ENCODE measurements at places on chromosomes 12 and 14.

- no peak for DNase-seq
Observed at GRCh38 chr12:101995684-101996083, 66.1 kb downstream of the WASHC3 start.

DNA sequence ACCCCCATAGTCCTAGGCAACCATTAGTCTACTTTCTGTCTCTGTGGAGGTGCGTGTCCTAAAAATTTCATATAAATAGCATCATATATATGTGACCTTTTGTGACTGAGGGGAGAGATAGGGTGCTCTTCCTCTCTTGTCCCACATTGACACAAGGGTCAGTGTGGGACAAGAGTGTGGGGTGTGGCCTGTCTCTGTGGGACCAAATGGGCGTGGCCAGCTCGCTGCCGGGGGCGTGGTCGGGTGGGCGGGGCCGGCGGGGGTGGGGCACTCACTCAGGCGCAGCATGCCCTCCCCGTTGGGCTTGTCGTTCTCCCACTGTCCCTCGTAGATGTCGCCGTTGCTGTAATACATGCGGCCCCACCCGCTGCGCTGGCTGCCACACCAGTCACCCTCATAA is 15.5 kb downstream of the MORN3 start:
- DNase-seq: no peak

DNA sequence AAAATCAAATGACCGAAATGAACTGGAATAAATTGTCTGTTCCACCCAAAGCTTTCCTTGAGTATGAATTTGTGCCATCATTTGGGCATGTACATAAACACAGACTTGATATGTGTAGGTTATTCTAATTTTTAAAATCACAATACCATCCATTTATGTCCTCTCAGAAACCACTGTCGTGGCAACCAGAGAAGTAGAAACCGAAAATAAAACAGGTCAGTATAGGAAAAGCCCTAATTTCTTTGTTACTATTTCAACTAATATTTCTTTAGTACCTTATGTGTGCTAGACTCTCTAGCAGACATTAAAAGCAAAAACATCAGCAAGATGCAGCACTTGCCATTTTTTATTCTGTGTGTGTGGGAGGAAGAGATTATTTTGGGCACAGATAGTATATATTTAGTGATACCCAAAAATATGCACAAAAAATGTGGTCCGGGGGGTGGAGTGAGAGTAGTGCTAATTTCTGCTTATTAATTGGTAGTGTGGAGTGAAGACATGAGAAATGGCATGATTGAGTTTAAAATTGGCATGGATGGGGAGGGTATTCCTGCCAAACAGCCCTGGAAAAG is 130.8 kb upstream of the CNTN1 start:
- no peak for DNase-seq

GRCh38 chr12:5022465-5023061 is 21.1 kb upstream of the KCNA5 start:
- DNase-seq: no peak

GRCh38 chr12:93740751-93741150 is 63.6 kb downstream of the CRADD start:
- no peak for DNase-seq

DNA sequence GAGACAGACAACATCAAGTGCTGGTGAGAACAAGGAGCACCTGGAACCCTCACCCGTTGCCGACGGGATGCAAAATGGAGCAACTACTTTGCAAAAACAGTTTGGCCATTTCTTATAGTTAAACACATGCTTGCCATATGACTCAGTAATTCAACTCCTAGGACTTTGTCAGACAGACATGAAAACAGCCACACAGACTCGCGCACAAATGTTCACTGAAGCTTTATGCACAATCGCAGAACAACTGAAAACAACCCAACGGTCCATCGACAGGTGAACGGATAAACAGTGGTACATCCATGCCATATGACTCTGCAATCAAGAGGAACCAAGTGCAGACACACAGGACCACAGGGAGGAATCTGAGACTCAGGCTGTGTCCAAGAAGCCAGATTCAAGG is 30.8 kb downstream of the NCOR2 start:
- DNase-seq: no peak

DNA sequence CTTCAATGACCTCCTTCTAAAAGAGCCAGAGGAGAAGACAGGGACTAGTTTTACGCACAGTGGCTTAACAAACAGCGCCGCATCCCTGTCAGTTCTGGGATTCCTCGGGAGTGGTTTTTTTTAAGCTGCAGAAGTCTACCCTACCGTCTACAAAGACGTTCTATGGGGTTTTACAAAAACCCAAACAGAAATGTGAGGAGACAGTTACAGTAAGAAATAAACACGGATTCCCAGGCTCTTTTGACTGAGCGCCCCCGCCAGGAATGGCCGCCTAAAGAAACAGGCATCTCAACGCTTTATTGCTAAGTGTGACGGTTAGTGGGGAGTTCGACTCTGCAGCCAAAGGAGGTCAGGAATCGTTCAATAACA is 484 bp downstream of the ALKBH1 start:
- DNase-seq: peak; percentile 4

DNA sequence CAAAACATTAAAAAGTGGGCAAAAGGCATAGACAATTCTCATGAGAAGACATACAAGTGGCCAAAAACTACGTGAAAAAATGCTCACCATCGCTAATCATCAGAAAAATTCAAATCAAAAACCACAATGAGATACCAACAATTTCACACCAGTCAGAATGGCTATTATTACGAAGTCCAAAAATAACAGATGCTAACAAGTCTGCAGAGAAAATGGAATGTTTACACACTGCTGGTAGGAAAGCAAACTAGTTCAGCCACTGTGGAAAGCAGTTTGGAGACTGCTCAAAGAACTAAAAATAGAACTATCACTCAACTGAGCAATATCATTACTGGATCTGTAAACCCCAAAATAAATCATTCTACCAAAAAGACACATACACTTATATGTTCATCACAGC is 76.2 kb downstream of the PRKD1 start:
- DNase-seq: no peak

- DNase-seq: peak; percentile 49
Observed at GRCh38 chr12:110280392-110280778, 662 bp upstream of the ATP2A2 start.

DNA sequence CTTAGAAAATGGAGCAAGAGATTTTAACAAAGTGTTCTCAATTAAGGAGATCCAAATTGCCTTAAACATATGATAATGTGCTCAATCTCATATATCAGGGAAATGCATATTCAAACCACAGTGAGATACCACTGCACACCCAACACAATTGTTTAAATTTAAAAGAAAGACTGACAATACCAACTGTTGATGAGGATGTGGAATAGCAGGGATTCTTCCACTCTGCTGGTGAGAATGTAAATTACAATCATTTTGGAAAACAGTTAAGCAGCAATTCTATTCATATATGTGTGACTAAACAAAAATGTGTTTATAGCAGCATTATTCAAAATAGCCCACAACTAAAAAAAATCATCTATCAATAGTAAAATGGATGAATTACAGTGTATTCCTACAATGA is 144.2 kb downstream of the KICS2 start:
- DNase-seq: no peak

GRCh38 chr14:95240859-95241813 is 78.6 kb downstream of the CLMN start:
- DNase-seq: no peak

Data from T-helper 9 cell (primary cell).